ENCODE measurements at places on chromosomes 7 and 10.

GRCh38 chr7:29228289-29229011 is 33.9 kb downstream of the CHN2 start:
- no peak for DNase-seq

DNA sequence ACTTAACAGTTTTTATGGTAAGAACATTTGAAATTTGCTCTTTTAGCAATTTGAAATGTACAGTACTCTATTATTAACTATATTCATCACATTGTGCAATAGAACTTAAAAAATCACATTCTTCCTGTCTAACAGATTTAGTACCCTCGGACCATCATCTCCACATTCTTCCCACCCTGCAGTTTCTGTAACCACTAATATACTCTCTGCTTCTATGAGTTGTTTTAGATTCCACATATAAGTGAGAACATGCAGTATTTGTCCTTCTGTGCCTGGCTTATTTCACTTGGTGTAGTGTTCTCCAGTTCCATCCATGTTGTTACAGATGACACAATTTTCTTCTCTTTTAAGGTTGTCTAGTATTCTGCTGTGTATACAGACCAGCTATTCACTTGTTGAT is 88.9 kb upstream of the SEC61G start:
- DNase-seq, result no peak

DNA sequence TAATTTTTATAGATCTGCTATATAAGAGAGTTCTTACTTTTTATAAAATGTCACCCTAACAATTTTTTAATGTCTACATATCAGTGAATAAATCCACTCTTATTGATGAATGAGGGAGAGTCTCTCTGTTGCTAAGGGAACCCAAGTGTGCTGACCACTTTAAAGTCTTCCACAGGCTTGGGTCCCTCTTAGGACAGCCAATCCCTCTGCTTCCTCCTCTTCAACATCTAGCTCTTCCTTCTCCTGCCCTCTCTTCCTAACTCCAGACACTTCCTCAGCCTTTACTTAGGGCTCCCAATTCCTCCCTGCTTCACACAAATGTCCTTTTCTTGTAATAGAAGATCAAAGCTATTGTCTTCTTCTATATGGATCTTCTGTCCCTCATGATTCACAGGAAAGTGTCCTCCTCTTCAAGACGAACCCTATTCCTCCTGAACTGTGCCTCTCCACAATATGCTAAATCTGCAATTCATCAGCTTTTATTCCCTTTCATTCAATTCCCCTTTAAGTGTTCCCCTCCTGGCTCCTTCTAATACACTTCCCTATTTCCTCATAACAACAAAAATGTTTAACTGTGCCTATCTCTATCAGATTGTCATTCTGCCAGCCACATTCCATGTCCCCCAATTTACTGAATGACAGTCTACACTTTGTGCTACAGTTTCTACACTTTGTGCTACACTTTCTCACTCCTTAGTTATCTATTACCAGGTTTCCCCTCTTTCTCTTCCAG is 37.7 kb downstream of the CDK6 start:
- no peak for DNase-seq

GRCh38 chr10:81179805-81180452 is 642.2 kb downstream of the SH2D4B start:
- peak; percentile 7 for DNase-seq

- DNase-seq, result peak; percentile 77
Measured at GRCh38 chr7:133530682-133531081, 277.8 kb downstream of the EXOC4 start.

GRCh38 chr7:82481499-82482097 is 38.0 kb upstream of the CACNA2D1 start:
- DNase-seq, result peak; percentile 16

DNA sequence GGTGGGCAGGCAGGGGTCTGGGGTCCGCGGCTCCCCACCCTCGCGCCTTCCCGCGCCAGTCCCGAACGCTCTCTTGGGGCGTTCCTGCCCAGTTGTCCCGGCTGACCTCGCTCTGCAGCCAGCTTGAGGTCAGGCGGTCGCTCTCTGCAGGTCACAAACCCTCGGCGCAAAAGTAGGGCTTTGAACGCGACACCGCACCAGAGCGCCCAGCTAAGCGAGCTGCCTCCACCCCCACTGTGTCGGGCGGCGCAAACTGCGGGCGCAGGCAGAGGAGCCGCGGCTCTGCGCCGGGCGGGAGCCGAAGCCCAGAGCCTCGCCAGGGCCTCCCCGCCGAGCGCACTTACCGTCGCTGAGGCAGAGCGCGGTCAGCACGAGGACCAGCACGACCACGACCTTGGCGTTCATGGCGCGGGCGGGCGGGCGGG is 284 bp downstream of the CXCL12 start:
- DNase-seq, result no peak

DNA sequence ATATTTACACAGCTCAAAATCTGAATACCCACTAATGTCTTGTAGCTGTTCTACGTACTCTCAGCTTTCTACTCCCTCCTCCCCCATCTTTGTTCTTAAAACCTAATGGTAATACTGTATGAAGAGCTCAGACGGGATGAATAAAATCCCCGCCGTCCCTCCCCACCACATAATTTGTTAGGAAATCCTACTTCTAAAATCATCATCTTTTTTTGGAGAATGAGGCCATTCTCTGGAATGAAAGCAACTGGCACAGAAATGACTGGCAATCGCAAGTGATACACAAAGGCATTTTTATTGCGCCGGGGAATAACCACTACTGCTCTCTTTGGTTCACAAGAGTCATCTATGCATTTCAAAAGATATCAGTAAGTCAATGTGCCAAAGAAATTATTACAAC is 27.3 kb downstream of the SLC35B4 start:
- DNase-seq, result peak; percentile 21

DNA sequence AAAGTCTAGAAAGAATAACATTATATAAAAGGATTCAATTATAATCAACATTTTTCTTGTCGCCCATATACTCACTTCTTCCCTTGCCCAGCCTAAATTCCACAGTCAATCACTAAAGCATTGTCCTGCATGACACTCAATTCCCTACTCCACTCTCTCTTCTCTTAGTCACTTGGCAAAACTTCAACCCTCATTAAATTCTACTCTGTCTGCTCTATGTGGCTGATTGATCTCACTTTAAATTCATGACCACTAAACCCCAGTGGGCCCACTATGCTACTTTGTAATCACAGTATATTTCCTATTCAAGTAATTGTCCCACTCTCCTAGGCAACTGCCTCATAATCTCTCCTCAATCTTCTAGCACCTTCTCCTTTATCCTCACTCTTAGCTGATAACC is 54.1 kb downstream of the MTERF1 start:
- peak; percentile 48 for DNase-seq

DNA sequence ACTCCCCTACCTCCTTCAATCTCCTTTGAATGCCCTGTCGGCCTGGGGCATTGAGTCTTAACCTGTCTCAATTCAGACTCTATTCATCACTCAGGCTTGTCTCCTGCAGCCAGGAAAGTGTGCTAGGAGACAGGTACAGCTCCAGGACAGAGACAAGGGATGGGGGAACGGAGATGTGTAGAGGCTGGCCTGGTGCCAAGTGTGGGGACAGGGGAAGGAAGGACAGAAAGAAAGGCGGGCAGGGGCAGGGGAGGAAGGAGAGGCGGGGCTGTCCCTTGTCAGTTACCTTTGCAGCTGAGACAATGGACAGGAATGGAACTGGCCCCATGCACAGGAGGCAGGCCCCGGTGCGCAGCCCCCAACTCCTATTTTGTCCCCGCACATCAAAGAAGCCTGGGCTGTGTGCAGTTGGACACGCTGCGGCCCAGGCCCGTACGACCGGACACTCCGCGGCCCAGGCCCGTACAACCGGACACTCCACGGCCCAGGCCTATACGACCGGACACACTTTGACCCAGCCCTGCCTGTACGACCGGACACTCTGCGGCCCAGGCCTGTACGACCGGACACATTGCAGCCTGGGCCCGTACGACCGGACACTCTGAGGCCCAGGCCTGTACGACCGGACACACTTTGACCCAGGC is 36.9 kb downstream of the CHST15 start:
- no peak for DNase-seq

DNA sequence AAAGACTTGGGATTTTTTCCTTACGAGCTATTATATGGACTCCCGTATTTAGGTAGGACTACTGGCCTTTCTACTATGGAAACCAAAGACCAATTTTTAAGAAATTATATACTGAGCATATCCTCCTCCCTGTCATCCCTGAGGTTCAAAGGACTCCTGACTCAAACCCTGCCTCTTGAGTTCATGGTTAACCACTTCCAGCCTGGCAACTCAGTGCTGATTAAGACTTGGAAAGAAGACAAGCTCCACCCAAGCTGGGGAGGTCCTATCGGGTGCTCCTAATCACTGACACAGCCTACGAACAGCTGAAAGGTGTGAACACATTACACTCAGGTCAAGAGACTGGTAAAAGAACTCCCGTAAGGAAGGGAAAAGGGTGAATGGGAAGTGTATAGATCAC is 66.8 kb downstream of the LYZL2 start:
- DNase-seq, result no peak

- no peak for DNase-seq
Measured at GRCh38 chr10:117536072-117536865, 6.3 kb upstream of the EMX2 start.

DNA sequence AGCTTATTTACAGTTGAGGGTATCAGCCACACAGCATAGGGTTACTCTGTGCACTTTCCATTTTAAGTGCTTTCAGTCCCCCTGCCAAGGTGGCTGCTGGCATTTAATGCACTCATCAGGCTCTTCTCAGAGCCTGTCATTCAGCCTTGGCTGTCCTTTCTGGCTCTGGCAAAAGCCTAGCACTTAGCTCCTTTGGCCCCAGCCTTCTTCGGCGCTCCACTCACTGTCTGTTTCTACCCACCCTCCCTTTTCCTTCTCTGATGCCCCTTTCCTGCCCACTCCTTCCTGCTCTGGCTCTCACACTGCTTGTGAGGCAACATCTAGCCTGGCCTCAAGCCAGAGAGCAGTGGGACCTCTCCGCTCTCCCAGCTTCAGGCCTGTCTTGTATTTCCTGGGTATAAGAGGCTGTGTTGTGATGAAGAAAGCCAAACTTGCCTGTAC is 60.2 kb downstream of the WIPF3 start:
- no peak for DNase-seq

- DNase-seq, result no peak
Measured at GRCh38 chr7:148722340-148723165, 23.9 kb downstream of the CUL1 start.

- DNase-seq, result no peak
Measured at GRCh38 chr7:1083729-1084657, 3.9 kb upstream of the GPER1 start.

DNA sequence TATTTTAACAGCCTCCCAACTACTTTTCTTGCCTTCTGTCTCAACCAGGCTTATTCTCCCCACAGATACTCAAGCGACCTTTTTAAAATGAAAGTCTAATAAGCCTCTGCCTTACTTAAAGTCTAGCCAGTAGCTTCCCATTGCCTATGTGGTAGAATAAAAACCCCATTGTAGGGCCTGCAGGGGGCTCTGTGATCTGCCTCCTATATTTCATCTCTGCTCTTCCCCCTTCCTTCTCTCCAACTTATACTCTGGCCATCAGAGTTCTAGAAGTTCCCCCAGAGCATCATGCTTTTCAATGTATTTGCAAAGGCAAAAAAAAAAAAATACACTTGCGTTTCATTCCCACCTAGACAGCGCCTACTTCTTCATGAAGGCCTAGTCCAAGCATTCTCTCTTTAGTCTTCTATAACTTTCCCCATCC is 167.7 kb upstream of the ADO start:
- DNase-seq, result no peak
